Hematopoietic multipotent progenitor cell treated with erythropoietin and hydrocortisone succinate and interleukin-3 and kit ligand, for 6 days (in vitro differentiated cells): ENCODE measurements at places on chromosomes 12 and 14.

DNA sequence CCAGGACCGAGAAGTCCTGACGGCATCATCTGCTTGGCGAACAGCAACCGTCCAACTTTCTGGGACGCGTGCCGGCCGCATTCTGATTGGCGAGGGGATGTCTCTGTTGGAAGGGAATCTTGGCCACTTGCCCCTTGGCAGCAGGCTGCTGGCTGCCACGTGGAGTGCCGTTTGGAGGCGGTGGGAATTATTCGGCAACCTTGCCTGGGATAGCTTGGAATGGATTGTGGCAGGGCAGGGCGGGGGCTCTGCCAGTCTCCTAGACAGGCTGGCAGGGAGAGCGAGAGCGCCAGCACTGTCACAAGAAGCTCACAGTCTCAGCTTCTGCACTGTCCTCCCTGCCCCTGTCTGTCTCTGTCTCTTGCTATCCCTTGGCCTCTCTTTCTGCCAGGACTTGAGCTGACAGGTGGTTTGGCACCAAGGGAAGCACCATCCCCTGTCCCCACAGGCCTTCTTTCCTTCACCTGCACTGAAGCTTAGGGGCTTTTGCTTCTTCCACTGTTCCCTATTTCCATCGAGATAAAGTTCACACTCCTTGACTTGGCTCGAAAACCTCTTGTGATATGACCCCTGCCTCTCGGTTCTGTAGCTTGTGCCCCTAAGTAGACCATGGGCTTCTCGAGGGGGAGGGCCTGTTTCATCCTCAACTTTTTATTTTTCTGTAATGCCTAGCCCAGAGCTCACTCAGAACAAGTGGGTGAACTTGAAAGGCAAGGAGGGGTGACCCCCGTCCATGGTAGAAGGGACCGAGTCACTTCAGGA, 201.9 kb downstream of the PHETA1 start:
- no peak for DNase-seq

GRCh38 chr12:2751230-2751629, 43.5 kb upstream of the FKBP4 start:
- no peak for DNase-seq

GRCh38 chr12:94938583-94938982, 64.9 kb downstream of the NDUFA12 start:
- no peak for DNase-seq

DNA sequence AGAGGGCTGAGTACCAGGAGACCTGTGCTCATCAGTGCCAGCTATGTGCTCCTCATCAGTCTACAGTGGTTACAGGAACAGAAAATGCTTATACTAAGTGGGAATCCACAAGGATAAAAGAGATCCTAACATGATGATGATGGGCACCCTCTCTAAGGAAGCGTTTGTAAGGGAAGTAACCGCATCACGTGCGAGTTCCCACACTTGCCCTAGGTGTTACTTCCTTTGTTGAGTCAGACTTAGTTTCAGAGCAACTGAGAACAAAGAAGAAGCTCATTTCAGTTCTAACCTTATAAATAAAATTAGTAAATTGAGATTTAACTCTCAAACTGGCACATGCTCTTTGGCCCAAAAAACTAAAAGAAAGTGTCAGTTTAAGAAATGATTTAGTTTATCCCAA, 956.4 kb upstream of the TMEM132C start:
- no peak for DNase-seq

- no peak for DNase-seq
These were observed 3.0 kb downstream of the NCOR2 start for GRCh38 chr12:124564232-124564958.

GRCh38 chr12:113222730-113223531, 1.7 kb downstream of the TPCN1 start:
- peak; percentile 46 for DNase-seq

GRCh38 chr12:38374751-38375150, 58.2 kb downstream of the ALG10B start:
- no peak for DNase-seq

DNA sequence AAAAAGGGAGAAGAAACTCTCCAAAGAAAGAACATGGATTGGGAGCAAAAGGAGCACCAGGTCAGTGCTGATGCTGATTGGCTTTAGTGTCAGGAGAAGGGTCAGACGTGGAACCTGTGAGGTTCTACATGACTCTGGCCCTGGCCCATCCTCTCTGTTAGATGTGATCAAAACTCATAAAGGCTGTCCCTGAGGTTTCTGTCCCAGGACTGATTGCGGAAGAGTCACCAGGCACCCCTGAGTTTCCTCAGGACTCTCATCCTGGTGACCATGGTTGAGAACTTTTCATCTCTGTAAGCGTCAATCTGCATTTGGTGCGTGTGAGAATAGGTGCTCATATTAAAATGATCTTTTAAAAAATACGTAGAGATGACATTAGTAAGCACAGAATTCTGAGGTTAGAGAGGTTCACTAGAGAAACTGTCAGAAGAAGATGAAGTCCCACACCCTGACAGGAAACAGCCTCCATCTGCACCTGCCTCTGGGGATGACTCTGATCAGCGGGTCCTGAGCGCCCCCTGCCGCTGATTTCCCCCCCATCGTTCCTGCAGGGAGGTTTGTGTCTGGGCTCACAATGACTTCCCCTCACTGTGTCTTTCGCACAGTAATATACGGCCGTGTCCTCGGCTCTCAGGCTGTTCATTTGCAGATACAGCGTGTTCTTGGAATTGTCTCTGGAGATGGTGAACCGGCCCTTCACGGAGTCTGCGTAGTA, 741.8 kb downstream of the TMEM121 start:
- DNase-seq, result peak; percentile 85

DNA sequence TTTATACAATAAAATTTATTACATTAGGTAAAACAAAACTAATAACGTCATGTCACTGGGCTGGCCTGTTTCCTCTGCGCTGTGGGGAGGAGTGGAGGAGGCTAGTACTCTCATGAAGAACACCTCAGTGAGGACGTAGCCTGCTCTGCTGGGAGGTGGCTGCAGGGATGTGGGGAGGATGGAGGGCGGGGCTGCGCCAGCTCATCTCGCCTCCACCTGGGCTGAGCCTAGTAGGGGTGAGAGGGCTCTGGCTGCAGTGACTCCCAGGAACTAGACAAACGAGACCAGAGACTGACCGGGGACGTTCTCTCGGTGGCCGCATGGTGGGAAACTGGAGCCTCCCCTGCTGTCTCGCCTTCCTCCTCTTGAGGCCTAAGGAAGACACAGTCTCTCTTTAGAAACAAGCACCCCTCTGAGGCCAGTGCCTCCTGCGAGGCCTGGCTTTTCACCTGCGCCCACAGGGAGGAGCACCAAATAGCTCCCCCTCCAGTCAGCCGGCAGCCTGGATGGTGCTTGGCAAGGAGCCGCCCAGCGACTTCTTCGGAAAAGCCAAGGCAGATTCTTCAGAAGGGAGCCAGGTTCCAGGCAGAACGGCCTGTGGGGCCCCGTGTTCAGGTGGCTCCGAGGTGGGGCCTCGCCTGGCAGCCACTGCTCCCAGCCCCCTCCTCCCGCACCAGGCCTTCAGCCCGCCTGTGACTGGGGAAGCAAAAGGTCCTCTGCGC, 62.4 kb downstream of the PLEKHG3 start:
- DNase-seq, result no peak

DNA sequence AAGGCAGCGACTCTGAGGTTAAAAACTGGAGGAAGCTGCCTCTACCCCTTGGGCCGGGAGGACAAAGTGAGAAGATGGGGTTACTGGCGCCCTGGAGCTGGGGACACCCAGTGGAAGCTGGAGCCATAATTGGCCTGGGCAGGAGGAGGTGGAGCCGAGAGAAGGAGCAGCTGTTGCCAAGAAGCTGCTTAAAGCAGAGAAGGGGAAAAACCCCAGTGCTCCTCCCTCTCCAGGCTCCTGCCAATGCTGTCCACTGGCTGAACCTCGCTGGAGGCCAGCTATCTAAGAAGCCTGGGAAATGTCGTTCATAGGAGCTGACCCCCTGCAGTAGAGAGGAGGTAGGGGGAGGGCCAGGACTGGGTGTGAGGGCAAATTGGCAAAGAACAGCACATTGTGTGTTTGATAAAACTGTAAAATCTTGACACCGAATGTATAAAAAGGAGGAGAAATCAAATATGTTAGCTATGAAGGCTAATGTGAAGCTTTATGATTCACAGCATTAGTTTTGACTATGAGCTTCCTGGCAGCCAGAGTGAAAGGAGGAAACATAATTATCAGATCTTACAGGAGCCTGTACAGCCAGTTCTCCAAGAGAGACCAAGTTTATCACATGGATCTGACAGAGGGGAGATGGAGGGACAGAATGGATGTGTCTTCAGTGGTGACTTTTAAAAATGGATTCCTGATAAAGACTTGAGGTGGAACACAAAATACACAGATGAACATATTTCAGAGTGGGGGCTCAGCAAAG, 9.5 kb downstream of the HHIPL1 start:
- no peak for DNase-seq

DNA sequence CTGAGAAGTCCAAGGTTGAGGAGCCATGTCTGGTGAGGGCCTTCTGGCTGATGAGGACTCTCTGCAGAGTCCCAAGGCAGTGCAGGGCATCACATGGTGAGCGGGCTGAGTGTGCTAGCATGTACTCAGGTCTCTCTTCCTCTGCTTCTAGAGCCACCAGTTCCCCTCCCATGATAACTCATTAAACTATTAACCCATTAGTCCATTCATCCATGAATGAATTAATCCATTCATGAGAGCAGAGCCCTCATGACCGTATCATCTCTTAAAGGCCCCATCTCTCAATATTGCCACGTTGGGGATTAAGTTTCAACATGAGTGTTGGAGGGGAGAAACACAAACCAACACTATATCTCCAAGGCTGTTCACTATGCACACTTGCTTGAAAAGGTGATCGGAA, 83.7 kb downstream of the TMEM30B start:
- no peak for DNase-seq

- DNase-seq, result no peak
These were observed 101.9 kb upstream of the EEA1 start for GRCh38 chr12:93031028-93031427.

- DNase-seq, result no peak
These were observed 76.9 kb upstream of the REP15 start for GRCh38 chr12:27619308-27619707.

- DNase-seq, result no peak
These were observed 1241.4 kb upstream of the TMEM132C start for GRCh38 chr12:127025545-127025944.

GRCh38 chr12:113466454-113467141, 5.1 kb downstream of the LHX5 start:
- DNase-seq, result no peak

DNA sequence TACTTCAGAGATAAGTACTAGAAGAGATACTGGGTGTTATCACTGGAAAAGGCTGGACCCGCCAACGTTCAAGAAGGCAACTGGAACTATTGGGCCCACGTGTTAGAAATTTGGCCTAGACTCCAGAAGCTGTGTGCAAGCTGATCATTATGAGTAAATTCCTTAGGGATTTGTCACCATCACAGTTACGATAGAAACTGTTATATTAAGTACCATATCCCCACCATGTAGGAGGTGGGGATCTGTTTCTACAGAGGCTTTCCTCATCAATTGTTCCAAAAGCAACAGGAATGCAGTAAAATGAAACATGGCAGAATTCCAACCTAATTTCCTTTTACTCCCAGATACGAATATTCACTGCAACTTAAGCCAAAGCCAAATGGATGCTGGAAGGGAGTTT, 170.7 kb downstream of the NOVA1 start:
- no peak for DNase-seq

DNA sequence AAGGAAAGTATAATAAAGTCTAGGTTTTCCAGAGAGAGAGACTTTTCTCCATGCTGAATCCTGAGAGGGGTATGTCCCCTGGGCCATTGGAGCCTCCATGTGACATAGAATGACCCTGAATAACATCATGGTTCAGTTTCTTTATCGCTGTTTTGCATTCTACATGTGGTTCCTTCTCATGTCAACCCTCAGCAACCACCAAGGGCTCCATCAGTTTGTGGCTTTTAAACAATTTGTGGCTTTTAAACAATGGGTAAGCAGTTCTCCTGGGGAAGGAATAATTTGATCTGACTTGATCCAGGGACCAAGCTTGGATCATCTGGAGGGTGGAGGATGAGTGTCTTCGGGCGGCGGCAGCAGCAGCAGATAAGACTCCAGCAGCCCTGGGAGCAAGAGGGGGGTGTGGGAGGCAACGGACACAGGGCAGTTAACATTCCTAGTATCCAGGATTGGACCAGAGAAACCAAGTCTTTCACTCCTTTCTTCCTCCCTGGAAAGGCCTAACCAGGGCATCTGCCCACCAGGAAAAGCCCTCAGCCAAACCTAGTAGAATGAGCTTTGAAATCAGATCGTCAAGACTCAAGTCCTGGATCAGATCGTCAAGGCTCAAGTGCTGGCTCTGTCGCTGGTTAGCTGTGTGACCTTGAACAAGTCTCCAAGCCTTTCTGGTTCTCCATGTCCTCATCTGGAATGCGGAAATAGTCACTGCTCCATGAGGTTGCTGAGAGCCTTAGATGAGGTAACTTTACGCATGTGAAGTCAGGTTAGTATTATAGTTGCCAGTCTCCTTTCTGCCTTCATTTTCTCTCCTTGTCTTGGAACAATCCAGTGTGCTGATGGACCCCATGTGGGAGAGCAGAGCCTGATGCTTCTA, 27.8 kb upstream of the FAM222A start:
- peak; percentile 26 for DNase-seq

GRCh38 chr12:104154806-104155205, 16.8 kb upstream of the NFYB start:
- DNase-seq, result no peak

DNA sequence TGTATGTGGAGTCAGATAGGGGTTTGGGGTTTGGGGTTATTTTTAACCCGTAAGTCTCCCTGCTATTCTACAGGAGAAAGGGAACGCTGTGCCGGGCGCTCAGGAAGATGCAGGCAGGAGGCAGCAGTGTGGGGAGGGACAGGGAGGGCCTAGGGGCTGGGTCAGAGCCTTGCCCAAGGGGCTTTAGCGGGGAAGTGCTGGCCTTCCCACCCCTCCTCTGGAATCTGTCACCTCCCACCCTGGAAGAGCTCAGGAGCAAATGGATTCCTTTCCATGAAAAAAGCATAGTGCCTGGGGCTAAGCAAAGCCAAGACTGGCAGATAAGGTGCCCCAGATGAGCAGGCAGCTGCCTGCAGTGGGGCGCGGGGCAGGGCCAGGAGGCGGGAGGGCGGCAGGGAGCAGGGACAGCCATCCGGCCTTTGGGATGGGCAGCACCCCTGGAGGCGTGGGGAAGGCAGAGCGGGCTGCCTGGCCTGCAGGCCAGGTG, 7.3 kb upstream of the INF2 start:
- no peak for DNase-seq

DNA sequence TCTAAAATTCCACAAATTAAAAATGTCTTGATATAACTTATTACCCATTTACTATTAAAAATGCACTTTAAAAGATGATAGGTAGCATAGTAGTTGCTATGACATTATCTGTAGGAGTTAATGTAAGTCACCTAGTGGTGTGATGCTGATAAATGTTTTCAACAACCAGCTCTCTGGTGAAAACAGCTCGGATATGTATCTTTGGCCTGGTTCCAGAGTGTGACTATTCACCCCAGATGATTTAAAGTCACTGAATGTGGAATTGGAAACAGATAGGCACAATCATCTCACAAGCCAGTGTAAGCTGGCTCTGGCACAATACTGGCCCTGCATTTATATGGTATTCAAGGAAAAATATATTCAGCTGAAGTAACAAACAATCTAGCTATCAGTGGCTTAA, 9.2 kb upstream of the CCDC196 start:
- DNase-seq, result peak; percentile 79
